HuH-7.5 (cell line): ENCODE measurements at places on chromosomes 3 and 15.

DNA sequence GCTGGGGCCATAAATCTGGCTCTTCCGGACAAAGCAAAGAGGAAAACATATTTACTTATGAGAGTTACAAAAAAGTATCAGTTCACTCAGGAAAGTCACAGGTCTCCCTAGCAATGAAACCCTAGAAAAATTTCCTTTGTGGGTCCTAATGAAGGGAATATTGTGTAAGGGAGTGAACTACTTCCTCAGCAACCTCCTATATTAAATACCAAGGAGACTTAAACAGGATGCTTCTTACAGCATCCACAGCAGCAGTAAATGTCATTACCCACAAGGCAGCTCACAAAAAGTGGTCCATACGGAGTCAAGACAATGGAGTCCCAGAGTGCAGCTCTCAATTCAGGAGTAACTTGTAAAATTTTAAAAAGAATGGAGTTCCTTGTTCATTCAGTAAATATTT lies 14.9 kb upstream of the SLC24A5 start:
- DNase-seq: no peak

- DNase-seq: peak; percentile 97
Measured at GRCh38 chr15:90873998-90874605, 5.7 kb downstream of the FURIN start.

GRCh38 chr15:88489321-88489720 lies 21.8 kb downstream of the MRPS11 start:
- DNase-seq: no peak

- DNase-seq: no peak
Measured at GRCh38 chr3:183745300-183746098, 47.9 kb downstream of the YEATS2 start.

DNA sequence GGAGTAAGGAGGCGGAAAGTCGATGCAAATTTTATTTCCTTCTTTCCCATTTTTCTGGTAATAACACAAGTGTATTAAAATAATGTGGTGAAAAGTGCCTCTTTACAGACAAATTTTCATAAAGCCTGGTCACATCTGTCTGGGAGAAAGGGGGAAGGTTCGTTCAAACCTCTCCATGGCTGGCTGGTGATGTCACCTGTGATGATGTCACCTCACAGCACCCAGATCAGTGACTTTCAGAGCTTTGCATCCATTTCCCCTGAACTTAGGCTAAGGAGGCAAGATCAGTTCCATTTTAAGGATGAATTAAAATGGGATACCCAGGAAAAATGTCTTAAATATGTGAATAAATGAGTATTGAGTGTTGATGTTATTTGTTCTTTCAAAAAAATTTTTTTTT lies 34.1 kb downstream of the ATP10A start:
- DNase-seq: no peak

DNA sequence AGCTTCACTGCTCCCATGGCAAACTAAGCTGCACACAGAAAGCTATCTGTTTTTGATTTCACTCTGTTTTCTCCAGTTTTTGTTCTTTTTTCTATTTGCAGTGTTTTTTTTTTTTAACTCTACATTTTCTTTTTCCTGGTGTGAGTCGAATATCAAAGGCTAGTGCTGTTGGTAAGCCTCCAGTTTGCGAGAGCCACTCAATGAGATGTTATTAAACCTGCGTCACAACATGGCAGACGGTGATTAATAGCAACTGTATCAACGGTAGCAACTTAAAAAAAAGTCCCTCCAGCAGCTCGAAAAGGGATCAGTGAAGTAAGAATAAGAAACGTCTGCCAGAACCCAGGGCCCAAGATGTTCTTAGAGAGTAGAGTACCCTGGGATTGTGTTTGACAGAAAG lies 84.1 kb downstream of the MEIS2 start:
- DNase-seq: no peak

DNA sequence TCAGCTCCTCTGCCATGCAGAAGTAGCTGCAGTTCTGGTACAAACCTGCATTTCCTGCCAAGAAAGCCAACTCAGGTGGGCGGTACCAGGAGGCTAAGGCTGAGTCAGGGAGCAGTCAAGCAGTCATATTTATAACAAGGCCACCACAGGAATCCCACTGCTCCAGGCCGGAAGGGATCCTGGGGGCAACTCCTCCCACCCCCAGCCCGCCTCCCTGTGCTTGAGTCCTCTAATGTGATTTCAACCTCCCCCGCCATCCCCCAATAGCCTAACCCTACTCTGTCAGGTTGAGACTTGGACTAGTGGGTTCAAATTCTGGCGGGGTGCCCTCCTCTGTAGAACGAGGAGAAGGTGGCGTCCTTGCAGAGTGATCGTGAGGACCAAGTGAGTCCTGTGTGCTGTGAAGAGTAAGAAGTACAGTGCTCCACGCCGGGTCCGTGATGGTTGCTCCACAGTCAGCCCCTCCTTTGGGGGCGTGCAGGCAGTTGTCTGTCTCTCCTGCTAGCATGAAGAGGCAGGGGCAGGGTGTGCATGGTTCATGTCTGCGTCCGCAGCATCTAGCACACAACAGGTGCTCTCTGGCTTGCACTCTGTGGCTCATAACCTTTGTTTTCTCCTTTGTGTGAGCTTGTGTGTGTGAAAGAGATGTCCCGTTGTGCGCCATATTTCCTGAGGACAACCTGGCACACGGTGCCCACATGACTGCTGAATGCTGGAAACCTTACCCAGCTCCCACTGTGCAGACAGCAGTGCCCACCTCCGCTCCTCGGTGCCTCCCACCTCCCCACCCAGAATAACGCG lies 78.3 kb downstream of the SMAD6 start:
- DNase-seq: no peak

DNA sequence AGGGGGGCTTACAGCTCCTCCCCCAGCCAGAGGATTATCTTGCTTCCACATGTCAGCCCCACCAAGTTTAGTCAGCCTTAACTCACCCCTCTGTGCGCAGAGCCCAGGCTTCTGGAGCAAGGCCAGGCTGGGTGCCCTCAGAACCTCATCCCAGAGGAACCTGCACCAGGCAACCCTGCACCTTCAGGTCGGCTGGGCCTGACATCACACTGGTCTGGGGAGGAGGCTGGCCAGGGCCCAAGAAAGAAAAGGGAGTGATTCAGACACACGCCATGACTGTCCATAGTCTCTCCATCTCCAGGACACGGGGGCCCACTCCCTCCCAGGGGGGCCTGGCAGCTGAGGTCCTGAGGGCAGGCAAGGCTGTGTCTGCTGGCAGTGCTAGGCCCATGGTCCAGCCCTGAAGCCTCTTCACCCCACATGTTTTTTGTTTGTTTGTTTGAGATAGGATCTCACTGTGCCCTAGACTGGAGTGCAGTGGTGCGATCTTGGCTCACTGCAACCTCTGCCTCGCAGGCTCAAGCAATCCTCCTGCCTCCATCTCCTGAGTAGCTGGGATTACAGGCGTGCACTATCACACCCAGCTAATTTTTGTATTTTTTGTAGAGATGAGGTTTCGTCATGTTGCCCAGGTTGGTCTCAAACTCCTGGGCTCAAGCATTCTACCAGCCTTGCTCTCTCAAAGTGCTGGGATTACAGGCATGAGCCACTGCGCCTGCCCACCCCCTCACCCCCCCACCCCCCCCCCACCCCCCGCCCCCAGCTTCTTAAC lies 11.1 kb downstream of the TNK2 start:
- DNase-seq: no peak

GRCh38 chr3:178875836-178876235 lies 195.8 kb downstream of the ZMAT3 start:
- DNase-seq: no peak

- DNase-seq: peak; percentile 12
Measured at GRCh38 chr3:110164632-110165369, 827.5 kb upstream of the DPPA4 start.

DNA sequence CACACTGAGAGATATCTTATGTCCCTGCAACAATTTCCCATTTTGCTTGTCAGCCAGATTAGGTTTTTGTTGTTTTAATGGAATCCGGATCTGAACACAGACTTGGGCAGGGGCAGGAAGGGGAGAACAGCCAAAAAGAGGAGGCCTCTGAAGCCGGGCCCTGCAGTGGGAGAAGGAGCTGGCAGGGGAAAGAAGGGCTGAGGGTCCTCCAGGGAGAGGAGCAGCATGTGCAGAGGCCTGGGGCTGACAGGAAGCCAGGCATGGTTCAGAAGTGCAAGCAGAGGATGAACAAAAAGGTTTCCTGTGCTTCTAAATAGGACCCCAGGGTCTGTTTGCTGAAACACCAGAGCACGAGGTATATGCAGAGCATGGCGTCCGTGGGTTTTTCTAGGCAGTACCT lies 49.1 kb upstream of the POMGNT2 start:
- no peak for DNase-seq

- DNase-seq: no peak
Measured at GRCh38 chr3:74041068-74041675, 416.4 kb upstream of the PDZRN3 start.

- DNase-seq: no peak
Measured at GRCh38 chr15:27412415-27412814, 441.4 kb downstream of the GABRG3 start.

- DNase-seq: no peak
Measured at GRCh38 chr3:30496066-30496966, 110.1 kb upstream of the TGFBR2 start.

GRCh38 chr3:50515565-50516439 lies 12.4 kb upstream of the CACNA2D2 start:
- no peak for DNase-seq

DNA sequence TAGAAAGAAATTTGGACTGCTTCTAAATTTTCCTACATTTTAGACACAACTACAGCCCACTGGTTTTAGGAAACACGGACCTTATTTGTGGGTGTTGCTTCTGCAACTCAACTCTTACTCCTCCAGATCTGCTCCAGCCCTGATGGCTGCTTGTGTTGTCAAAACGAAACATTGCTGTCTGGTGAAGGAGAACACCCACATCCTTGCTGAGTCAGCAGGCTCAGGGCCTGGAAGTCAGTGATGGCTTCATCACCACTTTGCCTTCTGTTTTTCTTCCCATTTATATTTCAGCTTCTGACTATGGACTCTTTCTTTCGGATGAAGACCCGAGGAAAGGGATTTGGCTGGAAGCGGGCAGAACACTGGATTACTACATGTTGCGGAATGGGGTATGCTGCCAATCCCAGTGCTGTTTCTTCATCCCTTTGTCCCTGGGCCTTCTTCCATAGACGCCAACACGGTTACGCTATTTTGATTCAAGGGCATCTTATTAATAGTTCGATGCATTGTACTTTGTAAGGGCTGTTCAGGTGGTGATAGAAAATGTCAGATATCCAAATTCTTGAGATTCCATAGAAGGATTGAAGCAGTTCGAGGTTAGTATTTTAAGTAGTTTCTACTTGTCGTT lies 392.6 kb upstream of the TPM1 start:
- DNase-seq: no peak

GRCh38 chr3:148379763-148380382 lies 317.8 kb upstream of the AGTR1 start:
- peak; percentile 4 for DNase-seq

GRCh38 chr3:116386168-116386567 lies 59.1 kb downstream of the LSAMP start:
- DNase-seq: no peak

DNA sequence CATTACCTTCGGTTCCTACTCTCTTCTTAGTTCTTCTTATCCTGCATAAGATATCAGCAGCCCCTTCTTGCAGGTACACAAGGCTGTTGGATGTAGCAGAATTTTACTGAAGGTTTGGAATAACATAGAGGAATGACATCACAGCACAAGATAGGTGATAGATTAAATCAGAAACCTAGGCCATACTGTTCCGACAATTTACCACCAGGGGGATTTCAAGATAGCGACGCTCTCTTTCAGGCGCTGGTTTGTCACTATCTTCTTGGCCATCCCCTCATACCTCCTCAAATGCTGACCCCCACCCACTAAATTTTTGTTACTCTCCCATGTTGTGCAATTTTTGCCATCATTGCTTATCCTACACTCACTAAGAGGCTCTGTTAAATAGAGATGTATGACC lies 3.5 kb downstream of the SIDT1 start:
- no peak for DNase-seq

- no peak for DNase-seq
Measured at GRCh38 chr15:94749811-94750617, 518.7 kb downstream of the MCTP2 start.

DNA sequence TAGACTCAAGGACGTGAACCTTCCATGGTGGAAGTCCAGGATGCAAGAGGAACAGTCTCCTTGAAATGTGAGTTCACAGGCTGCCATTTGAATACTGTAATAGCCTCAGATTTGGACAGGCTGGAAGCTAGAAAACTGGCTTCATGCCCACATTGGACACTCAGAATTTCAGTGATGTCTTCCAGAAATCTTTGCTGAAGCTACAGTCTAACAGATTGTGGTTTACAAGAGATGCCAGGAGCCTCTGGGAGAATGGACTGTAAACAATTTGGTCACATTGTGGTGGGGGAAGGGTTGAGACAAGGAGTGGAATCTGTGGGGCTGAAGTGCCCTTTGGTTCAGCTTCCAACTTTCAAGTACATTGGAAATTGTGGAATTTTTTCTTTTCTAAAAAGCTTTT lies 252.0 kb upstream of the PROK2 start:
- no peak for DNase-seq
